Activated CD4-positive, alpha-beta memory T cell treated with anti-CD3 and anti-CD28 coated beads for 36 hours (primary cell): ENCODE measurements at places on chromosomes 16 and 17. TPM values are rescaled to one million over a fixed set of nuclear protein-coding genes. Genes with fewer than 3 reads are reported as not detected.

DNA sequence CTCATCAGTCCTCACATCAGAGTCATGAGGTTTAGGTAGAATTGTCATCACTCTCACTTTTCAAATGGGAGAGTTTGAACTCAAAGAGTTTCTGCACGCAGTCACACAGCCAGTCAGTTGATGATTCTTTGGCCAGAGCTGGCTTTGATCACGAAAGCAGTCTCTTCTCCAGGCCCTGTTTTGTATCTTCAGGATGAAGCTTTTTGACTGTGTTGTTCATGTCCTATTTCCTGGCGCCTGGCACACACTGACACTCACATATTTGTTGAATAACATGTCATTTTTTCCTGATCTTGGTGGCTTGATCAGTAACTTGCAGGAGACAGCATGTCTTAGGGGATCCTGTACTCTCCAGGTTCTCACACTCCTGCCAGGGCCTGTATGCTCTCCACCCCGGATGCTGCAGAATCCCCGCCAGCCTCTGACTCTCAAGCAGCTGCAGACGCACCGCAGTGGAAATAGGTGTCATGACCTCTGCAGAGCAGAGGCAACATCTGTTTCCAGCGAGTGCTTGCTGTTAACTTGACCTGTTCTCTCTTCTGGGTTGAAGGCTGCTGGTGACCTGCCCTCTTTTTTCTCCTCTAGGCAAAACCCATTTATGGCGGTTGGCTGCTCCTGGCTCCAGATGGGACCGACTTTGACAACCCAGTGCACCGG lies 33.0 kb downstream of the MPRIP start:
- H3K27me3 ChIP-seq = no peaks in the 10 kb centered on the region
- no peak overlapping the region for H3K4me3 ChIP-seq
- peaks cover 20% of the 10 kb centered on the region for H3K36me3 ChIP-seq
- no peak for DNase-seq

Gene PRKCB
- 56.3 TPM for total RNA-seq

DNA sequence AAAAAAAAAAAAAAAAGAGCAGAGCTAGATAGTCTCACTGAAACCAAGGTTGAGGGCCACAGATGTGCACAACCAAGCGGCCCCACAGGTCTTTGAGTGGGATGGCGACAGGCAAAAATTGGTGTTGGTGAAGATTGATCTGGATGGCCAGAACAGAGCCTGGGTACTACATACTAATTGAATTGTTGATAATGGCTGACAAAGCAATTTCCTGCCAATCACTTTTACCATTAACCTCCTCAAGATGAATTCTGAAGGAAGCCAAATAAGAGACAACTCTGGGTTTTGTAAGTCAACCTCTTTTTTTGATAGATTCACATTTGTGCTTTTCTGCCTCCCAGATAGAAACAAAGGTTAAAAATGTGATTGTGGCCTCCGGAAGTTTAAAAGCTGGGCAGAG lies 19.4 kb upstream of the HS3ST3B1 start:
- H3K36me3 ChIP-seq = no peaks in the 10 kb centered on the region
- H3K27ac ChIP-seq = no peak overlapping the region
- H3K4me3 ChIP-seq = no peak overlapping the region
- no peaks in the 10 kb centered on the region for H3K4me1 ChIP-seq
- H3K27me3 ChIP-seq = peaks cover 9% of the 10 kb centered on the region
- no peak for DNase-seq

Gene LHX1
- total RNA-seq = not detected

Gene CDH3
- total RNA-seq = 5.2 TPM

Gene OR2C1
- not detected for total RNA-seq

DNA sequence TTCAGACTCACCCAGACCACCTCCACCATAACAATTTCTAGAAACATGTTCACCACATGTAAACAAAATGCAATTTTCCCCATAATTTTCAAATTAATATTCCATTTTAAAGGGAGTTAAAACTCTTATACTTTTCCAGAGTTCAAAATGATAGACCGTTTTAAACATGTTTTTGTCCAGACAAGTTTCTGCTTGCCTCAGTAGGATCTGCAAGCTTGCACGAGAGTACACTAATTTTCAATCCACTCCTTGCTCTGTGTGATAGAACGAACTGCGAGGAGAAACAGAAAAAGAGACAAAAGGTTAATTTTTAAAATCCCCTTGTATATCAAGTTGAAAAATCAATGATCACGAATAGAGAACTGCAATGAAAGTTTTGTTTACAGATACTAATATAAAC lies 7.1 kb downstream of the FAHD1 start:
- H3K4me1 ChIP-seq = peaks cover 7% of the 10 kb centered on the region
- H3K4me3 ChIP-seq = no peak overlapping the region
- no peaks in the 10 kb centered on the region for H3K27me3 ChIP-seq
- H3K36me3 ChIP-seq = no peaks in the 10 kb centered on the region
- DNase-seq = no peak

- H3K27ac ChIP-seq = no peak overlapping the region
- no peak for DNase-seq
- peaks cover 8% of the 10 kb centered on the region for H3K27me3 ChIP-seq
- no peaks in the 10 kb centered on the region for H3K4me1 ChIP-seq
Observed at GRCh38 chr17:58066401-58066800, 16.8 kb upstream of the DYNLL2 start.

DNA sequence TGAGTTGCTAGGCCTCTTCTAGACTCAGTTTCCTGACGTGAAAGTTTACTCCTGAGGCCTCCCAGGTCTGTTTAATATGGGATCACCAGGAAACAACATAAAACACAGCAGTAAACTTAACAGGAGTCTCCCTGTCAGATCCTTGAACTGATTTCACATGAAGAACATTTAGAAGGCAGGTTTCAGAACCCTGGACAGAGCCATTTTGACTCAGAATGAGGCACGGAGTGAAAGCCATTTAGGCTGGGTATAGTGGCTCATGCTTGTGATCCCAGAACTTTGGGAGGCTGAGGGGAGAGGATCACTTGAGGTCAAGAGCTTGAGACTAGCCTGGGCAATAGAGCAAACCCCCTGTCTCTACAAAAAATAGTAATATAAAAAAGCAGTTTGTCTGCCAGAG lies 289.1 kb downstream of the CA10 start:
- H3K27ac ChIP-seq = no peak overlapping the region
- H3K4me1 ChIP-seq = no peaks in the 10 kb centered on the region
- no peak overlapping the region for H3K4me3 ChIP-seq
- no peaks in the 10 kb centered on the region for H3K36me3 ChIP-seq
- peaks cover under 1% of the 10 kb centered on the region for H3K27me3 ChIP-seq

Gene NPW
- total RNA-seq = 1.3 TPM

DNA sequence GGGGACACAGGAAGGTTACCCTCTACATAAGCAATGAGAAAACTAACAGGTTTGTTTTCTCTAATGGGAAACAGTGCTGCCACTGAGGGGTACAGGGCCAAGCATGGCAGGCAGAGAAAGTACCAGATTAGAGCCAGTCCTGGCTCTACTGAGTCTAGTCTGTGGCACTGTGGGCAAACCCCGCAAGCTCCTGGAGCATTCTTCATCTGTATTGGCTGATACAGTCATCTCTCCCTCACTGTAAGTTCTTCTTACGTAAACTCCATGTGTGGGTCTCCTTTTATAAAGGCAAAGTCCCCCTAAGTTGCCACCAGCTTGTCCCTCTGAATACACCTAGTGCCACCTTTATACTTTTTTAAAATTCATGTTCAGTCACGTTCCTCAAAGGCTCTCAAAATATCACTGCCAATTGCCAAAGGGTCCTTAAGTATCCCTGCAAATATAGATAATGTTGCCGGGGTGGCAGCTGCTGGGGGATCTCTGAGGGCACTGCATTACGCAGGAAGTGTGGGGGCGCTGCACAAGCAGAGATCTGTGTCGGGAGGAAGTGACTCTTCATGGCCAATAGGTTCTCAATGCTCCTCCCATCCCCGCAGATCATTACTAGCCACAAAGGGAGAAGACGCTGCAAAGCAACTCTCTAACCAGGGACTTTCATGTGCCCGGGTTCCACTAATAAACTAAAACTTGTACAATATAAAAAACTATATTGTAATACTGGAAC lies 18.8 kb downstream of the XPO6 start:
- DNase-seq = peak; percentile 88
- peaks cover 27% of the 10 kb centered on the region for H3K36me3 ChIP-seq
- no peaks in the 10 kb centered on the region for H3K27me3 ChIP-seq
- H3K4me1 ChIP-seq = peaks cover 90% of the 10 kb centered on the region
- H3K4me3 ChIP-seq = peak overlapping the region; percentile 75
- peak overlapping the region; percentile 98 for H3K27ac ChIP-seq

- no peak overlapping the region for H3K27ac ChIP-seq
- H3K27me3 ChIP-seq = peaks cover 14% of the 10 kb centered on the region
- DNase-seq = no peak
- H3K36me3 ChIP-seq = no peaks in the 10 kb centered on the region
- peaks cover 2% of the 10 kb centered on the region for H3K4me1 ChIP-seq
- no peak overlapping the region for H3K4me3 ChIP-seq
Observed at GRCh38 chr17:77058016-77058415, 82.8 kb upstream of the SEC14L1 start.

DNA sequence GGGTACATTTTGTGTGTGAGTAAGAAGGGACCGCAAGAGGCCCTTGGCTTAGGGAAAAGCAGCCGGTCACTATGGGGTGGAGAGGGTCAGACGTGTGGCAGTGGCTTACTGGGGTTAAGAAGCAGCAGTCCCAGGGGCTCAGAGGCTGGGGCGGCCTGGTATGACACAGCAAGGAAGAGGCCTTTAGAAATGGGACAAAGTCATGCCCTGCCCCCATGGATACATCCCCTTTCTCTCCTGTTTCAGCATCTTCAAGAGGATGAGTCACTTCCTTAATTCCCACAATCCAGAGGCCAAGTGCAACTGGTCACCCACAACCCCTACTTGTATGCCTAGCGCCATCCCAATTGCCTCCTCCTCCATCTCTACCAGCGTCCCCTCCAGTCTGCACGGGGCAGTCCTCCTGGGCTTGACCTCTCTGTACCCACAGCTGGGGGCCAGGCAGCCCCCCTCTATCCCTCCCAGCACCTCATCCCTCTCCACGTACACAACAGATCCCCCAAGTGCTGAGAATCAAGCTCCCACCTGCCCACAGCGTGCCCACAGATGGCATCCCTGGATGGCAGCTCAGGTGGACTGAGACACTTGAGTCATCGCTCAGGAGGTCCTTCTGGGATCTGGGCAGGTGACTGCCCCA lies 6.9 kb upstream of the EFTUD2 start:
- peaks cover 3% of the 10 kb centered on the region for H3K4me1 ChIP-seq
- no peaks in the 10 kb centered on the region for H3K36me3 ChIP-seq
- no peak overlapping the region for H3K4me3 ChIP-seq
- H3K27ac ChIP-seq = no peak overlapping the region
- H3K27me3 ChIP-seq = peaks cover 7% of the 10 kb centered on the region

DNA sequence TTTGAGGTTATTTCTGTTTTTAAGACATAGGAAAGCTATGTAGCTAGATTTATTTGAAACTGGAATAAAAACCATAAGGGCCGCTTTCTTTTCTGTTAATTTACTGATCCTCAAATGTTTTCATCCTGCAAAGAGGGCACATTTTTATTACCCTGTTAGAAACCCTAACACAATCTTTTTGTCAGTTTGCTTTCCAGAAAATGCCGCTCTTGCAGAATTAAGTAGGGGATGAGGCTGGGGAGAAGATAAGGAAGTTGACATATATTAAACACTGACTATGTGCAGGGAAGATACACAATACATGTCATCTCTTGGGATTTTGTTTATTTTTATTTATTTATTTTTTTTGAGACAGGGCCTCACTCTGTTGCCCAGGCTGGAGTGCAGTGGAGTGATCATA lies 15.7 kb downstream of the USP43 start:
- H3K27me3 ChIP-seq = peaks cover 10% of the 10 kb centered on the region
- DNase-seq = no peak
- H3K27ac ChIP-seq = no peak overlapping the region
- H3K36me3 ChIP-seq = no peaks in the 10 kb centered on the region
- H3K4me1 ChIP-seq = no peaks in the 10 kb centered on the region

DNA sequence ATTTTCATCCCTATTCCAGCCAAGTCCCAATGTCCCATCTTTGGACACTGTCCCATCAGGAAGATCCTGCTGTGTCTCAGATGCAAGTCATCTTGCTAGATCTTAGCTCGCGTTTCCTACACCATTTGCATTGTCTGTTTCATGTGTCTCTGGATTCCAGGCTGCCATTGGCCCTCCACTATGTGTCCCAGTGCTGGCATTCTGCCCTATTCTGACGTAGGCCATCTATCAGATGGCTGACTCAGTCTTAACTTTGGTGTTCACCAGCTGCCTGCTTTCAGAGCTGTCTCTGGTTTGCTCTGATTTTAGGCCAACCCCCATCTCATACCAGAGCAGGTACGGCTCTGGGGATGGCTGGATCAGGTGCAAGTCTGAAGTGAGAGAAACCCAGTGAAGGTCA lies 300.9 kb upstream of the ASIC2 start:
- H3K4me1 ChIP-seq = no peaks in the 10 kb centered on the region
- H3K27ac ChIP-seq = no peak overlapping the region
- no peak overlapping the region for H3K4me3 ChIP-seq
- no peaks in the 10 kb centered on the region for H3K36me3 ChIP-seq
- DNase-seq = no peak

Gene TNFSF13
- total RNA-seq = 0.71 TPM
